ENCODE measurements at places on chromosomes 16 and 17. TPM values are rescaled to one million over a fixed set of nuclear protein-coding genes. Genes with fewer than 3 reads are reported as not detected.

The TMEM88 gene
- 11.3 TPM for total RNA-seq

The CALCOCO2 gene
- 85.3 TPM for total RNA-seq

- no peak overlapping the region for H3K4me3 ChIP-seq
- peaks cover 11% of the 10 kb centered on the region for H3K27me3 ChIP-seq
- peaks cover 5% of the 10 kb centered on the region for H3K36me3 ChIP-seq
- H3K4me1 ChIP-seq: peaks cover 13% of the 10 kb centered on the region
Observed at GRCh38 chr17:73064084-73064938, 28.2 kb downstream of the SLC39A11 start.

GRCh38 chr17:6124856-6125255 is 54.7 kb downstream of the WSCD1 start:
- H3K4me1 ChIP-seq: no peaks in the 10 kb centered on the region
- no peak for DNase-seq

- H3K27ac ChIP-seq: no peak overlapping the region
- H3K4me3 ChIP-seq: no peak overlapping the region
- no peaks in the 10 kb centered on the region for H3K36me3 ChIP-seq
- H3K27me3 ChIP-seq: peaks cover 6% of the 10 kb centered on the region
Observed at GRCh38 chr16:81861503-81861902, 82.4 kb downstream of the PLCG2 start.

DNA sequence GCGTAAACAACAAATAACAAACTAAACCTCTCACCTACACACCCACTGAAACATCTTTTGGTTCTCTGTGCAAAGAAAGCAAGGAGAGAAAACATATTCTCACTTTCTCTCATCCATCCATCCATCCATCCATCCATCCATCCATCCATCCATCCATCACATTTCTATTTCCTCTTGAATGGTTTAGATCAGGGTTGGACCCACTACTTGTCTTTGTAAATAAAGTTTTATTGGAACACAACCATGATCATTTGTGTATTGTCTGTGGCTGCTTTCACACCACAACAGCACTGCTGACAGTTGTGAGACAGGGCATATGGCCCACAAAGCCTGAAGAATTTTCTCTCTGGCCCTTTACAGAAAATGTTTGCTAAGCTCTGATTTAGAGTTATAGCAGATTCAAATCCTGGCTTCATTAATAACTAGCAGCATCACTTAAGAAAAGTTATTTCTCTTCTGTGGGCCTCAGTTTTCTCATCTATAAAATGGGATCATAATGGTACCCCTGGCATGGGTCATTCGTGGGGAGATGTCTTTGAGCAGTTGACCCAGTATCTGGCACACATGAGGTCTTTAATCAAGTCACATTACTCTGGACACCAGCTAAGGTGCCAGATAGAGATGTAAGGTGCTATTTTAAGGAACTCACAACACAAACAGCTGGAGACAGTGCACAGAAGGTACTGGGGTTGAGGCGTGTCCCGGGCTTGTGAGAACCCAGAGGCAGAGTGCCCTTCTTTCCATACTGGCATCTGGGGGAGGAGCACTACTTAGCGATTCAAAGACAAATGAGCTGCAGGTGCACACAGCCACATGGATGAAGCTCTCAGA is 146.3 kb downstream of the CMIP start:
- peaks cover 2% of the 10 kb centered on the region for H3K36me3 ChIP-seq
- H3K27ac ChIP-seq: no peak overlapping the region
- DNase-seq: no peak
- H3K27me3 ChIP-seq: no peaks in the 10 kb centered on the region

- peaks cover 5% of the 10 kb centered on the region for H3K4me1 ChIP-seq
- DNase-seq: no peak
- no peaks in the 10 kb centered on the region for H3K27me3 ChIP-seq
Observed at GRCh38 chr17:68771867-68772515, 170.8 kb upstream of the FAM20A start.

DNA sequence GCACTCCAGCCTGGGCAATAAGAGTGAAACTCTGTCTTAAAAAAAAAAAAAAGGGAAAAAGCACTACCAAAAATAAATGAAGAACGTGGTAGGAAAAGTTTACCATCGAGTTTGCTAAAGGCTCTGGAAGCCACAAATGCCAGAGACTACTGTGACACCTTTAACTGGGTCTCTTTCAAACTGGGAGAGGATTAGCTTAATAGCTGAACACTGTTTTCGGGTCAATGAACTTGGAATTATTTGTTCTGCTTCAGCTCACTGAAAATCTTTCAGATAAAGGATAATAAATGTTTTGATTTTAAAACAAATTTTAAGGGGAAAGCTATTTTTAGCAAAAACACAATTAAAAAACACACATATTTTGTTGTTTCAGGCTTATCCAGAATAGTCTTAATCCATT is 1.4 kb downstream of the RETREG3 start:
- peak overlapping the region; percentile 97 for H3K4me3 ChIP-seq
- DNase-seq: no peak
- no peaks in the 10 kb centered on the region for H3K27me3 ChIP-seq
- H3K27ac ChIP-seq: no peak overlapping the region
- H3K36me3 ChIP-seq: peaks cover 4% of the 10 kb centered on the region

GRCh38 chr16:49581630-49582298 is 208.2 kb downstream of the C16orf78 start:
- DNase-seq: no peak
- no peaks in the 10 kb centered on the region for H3K27me3 ChIP-seq
- peaks cover 2% of the 10 kb centered on the region for H3K36me3 ChIP-seq
- peak overlapping the region; percentile 16 for H3K27ac ChIP-seq
- peaks cover 17% of the 10 kb centered on the region for H3K4me1 ChIP-seq

- H3K4me1 ChIP-seq: peaks cover 19% of the 10 kb centered on the region
- H3K36me3 ChIP-seq: no peaks in the 10 kb centered on the region
- DNase-seq: peak; percentile 88
- peaks cover 17% of the 10 kb centered on the region for H3K27me3 ChIP-seq
- H3K4me3 ChIP-seq: peak within 1 kb of the TSS; percentile 69
Observed at GRCh38 chr16:2474877-2475412, at the start of gene TBC1D24. Gene TBC1D24, plus strand, starts transcription at chr16:2475127. Its CDS starts 21,022 bp downstream, at chr16:2496149.
